ENCODE measurements at places on chromosomes 2 and 18.

DNA sequence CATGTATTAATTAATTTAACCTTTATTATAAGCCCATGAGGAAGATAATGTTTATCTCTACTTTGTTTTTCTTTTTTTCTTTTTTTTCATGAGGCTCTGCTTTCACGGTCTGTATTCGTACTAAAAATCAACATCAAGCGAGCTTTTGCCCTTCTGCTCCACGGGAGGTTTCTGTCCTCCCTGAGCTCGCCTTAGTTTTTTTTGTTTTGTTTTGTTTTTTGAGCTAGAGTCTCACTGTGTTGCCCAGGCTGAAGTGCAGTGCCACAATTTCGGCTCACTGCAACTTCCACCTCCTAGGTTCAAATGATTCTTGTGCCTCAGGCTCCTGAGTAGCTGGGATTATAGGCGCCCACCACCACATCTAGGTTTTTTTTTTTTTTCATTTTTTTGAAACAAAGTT, 29.9 kb upstream of the BMPR2 start:
- DNase-seq, result no peak

GRCh38 chr2:225074919-225075681, 32.8 kb upstream of the DOCK10 start:
- no peak for DNase-seq

DNA sequence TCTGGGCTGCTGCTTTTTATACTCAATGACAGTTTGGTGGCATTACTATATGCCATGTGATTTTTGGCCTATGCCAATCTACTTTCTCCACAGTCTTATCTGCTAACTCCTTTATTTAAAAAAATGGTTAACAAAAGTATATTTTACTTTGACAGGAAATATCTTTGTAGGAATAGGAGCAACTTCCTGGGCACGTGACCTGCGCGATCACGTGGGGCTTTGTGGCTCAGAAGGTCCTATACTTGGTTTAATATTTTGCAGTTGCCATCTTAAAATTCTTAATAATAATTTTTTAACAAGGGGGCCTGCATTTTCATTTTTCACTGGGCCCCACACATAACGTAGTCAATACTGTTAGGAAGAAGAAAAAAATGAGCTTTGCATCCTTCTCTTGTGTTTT, 249.7 kb downstream of the ACTR3 start:
- DNase-seq, result no peak

DNA sequence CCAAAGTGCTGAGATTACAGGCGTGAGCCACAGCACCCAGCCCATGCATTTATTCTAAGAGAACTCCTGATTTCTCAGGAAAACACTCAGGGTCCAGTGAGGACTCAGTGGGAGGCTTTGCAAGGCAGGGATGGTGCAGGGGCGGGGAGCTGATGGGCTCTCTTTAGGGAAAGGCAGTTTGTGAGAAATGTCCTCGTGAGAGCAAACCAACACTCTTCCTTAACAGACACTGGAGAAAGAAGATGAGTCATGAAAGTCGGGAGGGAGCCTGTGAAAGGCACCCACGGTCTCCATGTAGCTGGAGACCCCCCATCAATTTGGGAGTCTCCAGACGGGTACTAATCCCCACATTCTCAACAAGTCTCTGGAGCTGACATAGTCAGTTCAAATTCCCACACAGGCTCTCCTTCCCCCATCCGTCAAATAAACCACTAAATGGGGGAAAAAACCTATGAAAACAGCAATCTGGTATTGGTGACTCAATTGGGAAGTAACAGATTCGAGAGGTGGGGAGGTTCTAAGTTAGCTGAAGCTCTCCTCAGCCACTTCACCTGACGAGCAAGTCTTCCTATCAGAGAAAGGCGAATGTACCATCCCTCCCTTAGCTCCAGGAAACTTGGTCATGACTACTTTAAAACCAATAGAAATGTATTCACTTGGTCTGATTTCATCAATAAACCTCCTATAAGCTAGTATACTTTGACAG, 11.0 kb upstream of the CREG2 start:
- no peak for DNase-seq

DNA sequence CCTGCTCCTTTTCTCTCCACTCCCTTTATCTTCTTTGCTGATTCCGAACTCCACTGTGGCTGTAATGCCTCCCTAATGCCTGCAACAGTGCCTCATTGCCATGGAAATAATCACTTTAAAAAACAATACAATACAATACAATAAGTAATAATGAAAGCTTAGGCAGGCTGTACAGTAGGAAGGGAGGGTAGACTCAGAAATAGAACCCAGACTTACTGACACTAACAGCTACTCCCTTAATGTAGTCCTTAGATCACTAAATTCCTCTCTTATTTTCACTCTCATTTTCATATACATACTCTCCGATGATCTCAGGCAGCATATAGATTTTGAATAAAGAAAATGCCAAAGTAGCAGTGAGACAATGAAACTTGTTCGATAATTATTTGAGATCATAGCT, 70.2 kb downstream of the DLGAP1 start:
- no peak for DNase-seq

- DNase-seq, result no peak
Observed at GRCh38 chr2:238879621-238880377, 31.9 kb downstream of the TWIST2 start.
